ENCODE measurements at places on chromosomes 3 and 15. TPM values are rescaled to one million over a fixed set of nuclear protein-coding genes. Genes with fewer than 3 reads are reported as not detected.

DNA sequence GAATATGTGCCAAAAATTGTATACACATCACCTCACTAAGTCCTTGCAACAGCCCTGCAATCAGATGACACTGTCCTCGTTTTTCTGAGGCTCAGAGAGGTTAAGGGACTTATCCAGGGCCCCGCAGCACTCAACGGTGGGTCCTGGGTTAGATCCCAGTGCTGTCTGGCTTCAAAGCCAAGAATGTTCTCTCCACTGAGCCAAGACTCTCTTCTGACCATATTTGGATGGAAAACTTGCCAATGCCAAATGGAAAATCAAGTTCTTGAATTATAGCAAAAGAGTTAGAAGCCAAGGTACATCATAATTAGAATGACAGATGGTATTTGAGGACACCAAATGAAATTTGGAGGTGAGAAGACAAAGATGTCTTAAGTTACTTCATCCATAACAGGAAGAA, 75.9 kb downstream of the NCEH1 start:
- no peak for DNase-seq

DNA sequence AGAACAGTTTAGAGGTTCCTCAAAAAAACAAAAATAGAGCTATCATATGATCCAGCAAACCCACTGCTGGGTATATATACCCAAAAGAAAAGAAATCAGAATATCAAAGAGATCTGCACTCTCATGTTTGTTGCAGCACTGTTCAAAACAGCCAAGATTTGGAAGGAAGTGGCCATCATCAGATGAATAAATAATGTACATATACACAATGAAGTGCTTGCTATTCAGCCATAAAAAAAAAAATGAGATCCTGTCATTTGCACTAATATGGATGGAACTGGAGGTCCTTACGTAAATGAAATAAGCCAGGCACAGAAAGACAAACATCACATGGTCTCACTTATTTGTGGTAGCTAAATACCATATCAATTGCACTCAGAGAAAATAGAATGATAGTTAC, 58.4 kb downstream of the SCAPER start:
- no peak for DNase-seq

DNA sequence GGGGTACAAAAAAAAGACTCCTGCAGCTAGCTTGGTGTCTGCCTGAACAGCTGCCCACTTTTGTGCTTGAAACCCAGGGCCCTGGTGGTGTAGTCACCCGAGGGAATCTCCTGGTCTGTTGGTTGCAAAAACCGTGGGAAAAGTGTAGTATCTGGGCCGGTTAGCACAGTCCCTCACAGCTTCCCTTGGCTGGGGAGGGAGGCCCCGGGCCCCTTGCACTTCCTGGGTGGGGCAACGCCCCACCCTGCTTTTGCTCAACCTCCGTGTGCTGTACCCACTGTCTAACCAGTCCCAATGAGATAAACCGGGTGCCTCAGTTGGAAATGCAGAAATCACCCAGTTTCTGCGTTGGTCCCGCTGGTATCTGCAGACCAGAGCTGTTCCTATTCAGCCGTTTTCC, 211.7 kb upstream of the ZPLD1 start:
- DNase-seq, result no peak

DNA sequence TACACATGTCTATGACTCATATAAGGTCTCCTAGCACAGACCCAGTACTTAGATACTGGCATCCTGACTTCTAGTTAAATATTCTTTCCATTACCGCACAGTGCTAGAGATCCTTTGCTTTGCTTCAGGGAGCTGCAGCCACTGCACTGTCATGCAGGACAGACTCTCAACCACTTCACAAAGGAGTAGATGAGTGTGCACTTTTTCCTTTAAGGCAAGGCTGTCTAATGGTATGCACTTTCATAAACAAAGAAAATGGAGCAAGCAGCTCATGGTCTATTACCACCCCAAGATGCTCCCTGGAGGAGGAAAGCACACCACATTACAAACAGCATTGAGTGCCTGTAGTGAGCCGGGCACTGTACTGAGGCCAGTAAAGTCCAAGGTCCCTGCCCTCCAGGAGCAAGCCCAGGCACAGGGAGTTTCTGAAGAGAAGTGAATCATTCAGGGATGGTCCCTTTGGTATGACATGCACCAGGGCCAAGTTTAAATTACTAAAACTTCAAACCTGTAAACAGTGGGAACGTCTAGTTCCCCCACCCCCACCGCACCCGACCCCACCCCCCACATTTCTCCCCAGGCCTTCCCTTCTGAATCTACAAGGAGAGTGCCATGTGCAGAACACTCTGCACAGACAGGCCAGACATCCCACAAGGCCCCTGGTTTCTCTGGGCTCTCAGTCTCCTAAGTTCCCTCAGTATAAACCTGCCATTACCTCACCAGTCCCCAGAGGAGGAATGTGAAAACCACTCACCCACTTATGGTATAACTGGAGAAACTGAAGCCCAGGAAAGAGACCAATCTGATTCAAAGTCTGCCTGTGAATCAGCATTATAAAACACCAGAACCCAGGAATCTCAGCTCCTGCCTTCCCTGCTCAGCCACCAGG, 107.8 kb upstream of the BCL6 start:
- no peak for DNase-seq

GRCh38 chr3:197335428-197336132, 37.2 kb upstream of the DLG1 start:
- DNase-seq, result no peak

- no peak for DNase-seq
These were observed 13.6 kb downstream of the ZBED2 start for GRCh38 chr3:111581403-111582119.

FSIP1 gene
- 2.2 TPM for polyA plus RNA-seq

CELF6 gene
- 4.6 TPM for polyA plus RNA-seq

CCR4 gene
- polyA plus RNA-seq, result 0.08 TPM

DNA sequence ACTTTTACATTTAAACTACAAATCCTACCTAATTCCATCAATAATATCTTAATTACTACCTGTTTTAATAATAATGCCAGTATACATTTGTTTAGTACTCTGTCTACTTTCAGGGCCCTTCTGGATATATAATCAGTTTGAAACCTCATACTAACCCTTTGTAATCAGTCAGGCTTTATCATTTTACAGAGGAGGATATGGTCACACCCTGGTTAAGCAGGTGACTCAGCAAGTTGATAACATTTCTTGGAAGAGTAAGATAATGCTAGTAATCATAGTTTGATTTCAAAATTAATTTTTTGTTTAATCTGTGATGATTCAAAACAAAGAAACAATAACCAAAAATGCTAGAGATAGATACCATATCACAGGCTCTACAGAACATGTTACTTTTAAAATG, 208.2 kb upstream of the MANF start:
- no peak for DNase-seq

CPEB1 gene
- 1.7 TPM for polyA plus RNA-seq

DNA sequence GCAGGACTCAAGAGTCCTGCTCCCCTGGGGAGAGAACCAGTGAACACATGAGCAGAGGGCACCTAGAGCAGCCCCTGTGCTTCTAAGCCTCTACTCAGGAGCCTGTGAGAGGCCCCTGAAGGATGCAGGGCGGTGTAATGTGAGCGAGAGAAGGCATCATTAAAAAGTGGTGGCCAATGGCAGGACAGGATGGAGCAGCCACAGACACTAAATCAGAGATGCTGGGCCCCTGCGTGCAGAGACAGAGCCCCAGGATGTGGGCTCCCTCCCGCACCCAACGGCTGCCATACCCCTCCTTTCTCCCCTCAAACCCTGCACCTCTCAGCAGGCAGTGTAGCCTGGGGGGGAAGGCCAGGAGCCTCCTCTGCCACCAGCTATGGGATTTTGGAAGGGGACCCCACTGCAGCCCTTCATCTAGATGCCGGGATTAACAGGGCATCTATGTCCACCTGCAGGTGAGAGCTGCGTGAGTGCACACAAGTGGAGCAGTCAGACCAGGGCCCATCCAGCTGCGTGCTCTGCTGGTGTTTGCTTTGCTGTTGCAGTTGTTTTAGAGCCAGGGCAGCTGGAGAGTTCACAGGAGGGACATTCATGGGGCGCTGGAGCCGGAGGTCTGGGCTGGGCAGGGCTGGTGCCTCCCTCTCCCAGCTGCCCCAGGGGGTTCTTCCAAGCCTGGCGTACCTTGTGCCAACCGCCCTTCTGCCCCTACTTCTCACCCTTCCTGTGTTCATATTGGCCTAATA, 5.1 kb upstream of the IQSEC1 start:
- no peak for DNase-seq

- no peak for DNase-seq
These were observed 54.3 kb upstream of the HACD2 start for GRCh38 chr3:123638936-123639689.

GRCh38 chr3:70811880-70812279, 499.4 kb upstream of the MDFIC2 start:
- DNase-seq, result no peak

GRCh38 chr15:89482139-89482538, 14.2 kb downstream of the RHCG start:
- no peak for DNase-seq

- DNase-seq, result no peak
These were observed 70.2 kb upstream of the ST8SIA2 start for GRCh38 chr15:92323525-92323924.

- no peak for DNase-seq
These were observed 21.0 kb downstream of the RPSA start for GRCh38 chr3:39427506-39427905.

DNA sequence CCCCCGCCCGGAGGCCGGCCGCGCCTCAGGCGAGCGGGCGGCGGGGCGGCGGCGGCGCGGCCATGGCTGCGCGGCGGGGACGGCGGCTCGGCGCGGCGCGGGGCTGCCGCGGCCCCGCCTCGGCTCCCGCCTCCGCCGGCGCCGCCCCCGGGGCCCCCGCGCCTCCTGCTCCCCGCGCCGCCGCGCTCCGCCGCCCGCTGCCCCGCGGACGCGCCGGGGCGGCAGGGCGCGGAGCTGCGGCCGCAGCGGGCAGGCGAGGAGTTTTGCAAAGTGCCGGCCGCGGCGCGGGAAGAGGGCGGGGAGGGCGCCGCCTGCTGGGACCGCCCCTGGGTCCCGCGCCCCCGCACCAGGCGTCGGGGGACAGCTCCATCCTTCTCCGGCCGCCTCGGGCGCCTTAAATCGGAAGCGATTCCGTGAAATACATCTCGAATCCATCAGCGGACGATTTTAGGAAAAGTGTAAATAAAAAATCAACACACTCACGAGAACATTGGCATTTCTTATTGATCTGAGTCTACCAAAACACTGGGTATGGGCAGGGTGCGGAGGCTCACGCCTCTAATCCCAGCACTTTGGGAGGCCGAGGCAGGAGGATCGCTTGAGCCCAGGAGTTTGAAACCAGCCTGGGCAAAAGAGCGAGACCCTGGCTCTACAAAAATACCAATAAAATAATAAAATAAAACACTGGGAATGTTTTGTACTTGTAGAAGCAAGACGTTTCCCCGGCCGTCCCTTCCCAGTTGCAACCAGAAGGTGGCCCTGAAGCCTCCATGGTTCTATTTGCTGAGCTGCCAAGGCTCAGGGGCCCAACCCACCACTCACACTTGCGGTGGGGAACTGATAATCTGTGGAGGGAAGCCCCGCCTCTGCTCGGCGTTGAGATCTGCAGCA, 136.9 kb downstream of the NUP210 start:
- DNase-seq, result no peak

SLC22A14 gene
- 0.21 TPM for polyA plus RNA-seq

- no peak for DNase-seq
These were observed 55.2 kb downstream of the CAPN7 start for GRCh38 chr3:15261274-15261673.

ACY1 gene
- polyA plus RNA-seq, result 23.9 TPM

- no peak for DNase-seq
These were observed 6.2 kb upstream of the OCA2 start for GRCh38 chr15:28105224-28105791.

XCR1 gene
- polyA plus RNA-seq, result 0.23 TPM

DNA sequence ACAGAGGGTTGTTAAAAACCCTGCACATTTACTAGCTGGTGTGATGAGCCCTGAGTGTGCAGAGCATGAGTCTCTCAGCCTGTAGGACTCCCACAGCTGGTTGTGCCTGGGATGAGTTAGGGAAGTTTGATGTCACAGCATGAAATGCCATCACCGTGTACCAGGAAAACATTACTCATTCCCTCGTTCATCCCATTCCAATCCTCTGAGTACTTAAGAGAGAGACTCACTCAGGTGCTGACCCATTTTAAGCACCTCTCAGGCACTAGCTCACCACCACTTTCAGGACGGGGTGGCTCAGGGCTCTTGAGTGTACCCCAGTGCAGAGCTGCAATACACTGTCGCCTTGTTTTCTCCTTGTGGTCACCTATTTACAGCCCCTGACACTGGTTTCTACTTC, 18.7 kb downstream of the MGLL start:
- no peak for DNase-seq

DNA sequence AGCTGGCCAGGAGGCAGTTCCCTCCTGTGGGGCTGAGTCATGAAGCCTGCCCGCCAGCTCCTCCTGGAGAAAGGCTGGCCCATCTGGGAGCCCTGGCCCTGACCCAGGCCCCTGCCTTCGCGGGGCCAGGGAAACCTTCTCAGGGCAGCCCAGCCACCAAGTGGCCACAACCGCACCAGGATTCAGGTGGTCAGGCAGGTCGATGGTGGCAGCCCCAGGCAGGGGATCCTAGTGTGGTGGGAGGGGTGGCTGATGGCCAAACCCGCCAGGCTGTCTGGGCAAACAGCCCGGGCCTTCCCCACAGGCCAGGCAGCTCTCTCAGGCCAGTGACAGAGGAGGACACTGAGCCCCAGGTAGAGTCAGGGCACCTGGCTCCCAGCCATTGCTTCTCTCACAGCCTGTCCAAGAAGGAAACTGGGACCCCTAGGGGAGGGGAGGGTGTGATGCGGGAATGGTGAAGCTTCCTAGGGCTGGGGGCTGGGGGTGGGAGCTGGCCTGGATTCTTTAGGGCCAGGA, 1.2 kb downstream of the TWF2 start:
- no peak for DNase-seq

TNFAIP8L3 gene
- polyA plus RNA-seq, result 2.2 TPM

GRCh38 chr3:19945969-19946831, 697 bp upstream of the RAB5A start:
- DNase-seq, result no peak

DNA sequence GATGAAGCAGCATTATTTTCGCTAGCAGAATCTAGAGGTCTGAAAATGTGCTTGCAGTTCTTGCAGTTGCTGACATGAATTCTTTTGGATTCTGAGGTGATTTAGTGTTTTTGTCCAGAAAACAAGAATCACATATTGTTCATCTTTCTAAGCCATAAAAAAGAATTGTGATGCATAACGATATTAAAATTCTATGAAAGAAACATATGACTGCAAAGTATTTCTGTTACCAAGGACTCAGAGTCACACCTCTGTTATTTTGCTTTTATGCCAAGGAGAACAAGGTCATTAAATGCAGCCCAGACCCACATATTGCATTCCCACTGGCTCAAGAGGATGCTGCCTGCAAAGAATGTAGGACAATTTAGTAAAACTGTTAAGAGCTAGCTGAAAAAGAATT, 299.8 kb upstream of the GPR149 start:
- DNase-seq, result no peak

CFAP161 gene
- 0.22 TPM for polyA plus RNA-seq

- DNase-seq, result no peak
These were observed 64.4 kb downstream of the NSMCE3 start for GRCh38 chr15:29205186-29205585.

HCLS1 gene
- 8.8 TPM for polyA plus RNA-seq

- DNase-seq, result peak; percentile 65
These were observed 10.7 kb upstream of the SPTBN5 start for GRCh38 chr15:41904541-41905005.

MST1R gene
- polyA plus RNA-seq, result 2.6 TPM

- DNase-seq, result no peak
These were observed 137.7 kb downstream of the BBX start for GRCh38 chr3:107660306-107660976.

- peak; percentile 38 for DNase-seq
These were observed 77.2 kb upstream of the SLC6A11 start for GRCh38 chr3:10738688-10739372.

NANOGP8 gene
- not detected for polyA plus RNA-seq
